ENCODE measurements at places on chromosomes 11 and 22. TPM values are rescaled to one million over a fixed set of nuclear protein-coding genes. Genes with fewer than 3 reads are reported as not detected.

- no peak for DNase-seq
Measured at GRCh38 chr11:62574363-62575071, 826 bp upstream of the EEF1G start.

The FGF4 gene
- total RNA-seq, result not detected

DNA sequence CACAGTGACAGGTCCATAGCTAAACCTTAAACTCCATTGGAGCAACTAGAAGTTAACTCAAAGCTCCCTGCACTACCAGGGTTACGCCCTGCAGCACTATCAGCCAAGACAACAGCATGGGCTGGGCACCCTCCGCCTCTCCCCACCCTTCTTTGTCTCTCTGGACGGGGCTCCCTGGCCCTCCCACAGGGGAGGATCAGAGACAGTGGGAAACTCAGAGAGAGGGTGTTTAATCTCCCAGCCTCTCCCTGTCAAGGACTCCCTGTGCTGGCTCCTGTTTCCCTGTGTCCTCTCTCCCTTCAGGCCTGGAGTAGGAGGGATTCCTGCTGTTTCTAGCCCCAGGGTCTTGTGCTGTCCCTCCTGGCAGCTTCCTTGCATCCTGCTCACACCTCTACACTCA, 56.9 kb upstream of the CSNK2A3 start:
- no peak for DNase-seq

GRCh38 chr11:47078751-47079521, 97.7 kb downstream of the ARFGAP2 start:
- DNase-seq, result no peak

GRCh38 chr11:12271826-12272366, 105.5 kb upstream of the PARVA start:
- DNase-seq, result no peak

DNA sequence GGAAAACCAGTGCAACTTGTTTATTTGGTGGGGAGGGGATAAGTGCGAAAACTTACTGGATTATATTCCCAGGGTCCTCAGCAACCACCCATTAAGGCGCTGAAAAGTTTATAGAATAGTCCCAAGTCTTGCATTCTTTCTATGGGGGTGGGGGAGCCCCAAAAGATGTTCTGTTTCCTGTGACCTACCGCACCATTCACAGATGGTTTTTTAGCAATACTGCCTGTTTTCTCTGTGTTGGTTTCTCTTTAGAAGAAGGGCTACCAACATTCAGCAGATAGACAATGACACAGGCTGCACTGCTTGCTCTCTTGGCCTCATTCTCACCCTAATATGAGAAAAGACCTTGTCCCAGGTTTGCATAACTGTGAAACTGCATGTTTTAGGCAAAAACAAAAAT, 86.5 kb downstream of the FAM76B start:
- no peak for DNase-seq

The JAML gene
- total RNA-seq, result not detected

- no peak for DNase-seq
Measured at GRCh38 chr11:28400331-28401100, 292.3 kb downstream of the METTL15 start.

DNA sequence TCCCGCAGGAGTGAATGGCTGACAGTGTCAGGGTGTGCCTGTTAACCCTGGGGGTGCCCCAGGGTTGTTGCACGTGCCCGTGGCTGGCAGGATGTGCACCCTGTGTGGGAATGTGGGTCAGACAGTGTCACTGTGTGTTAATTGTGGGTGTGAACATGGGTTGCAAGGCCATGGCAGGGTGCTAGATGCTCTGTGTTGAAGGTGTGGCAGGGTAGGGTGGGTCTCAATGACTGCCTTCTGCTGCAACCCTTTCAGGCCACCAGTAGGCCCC, 8.3 kb downstream of the RIN1 start:
- no peak for DNase-seq

- no peak for DNase-seq
Measured at GRCh38 chr11:68077617-68078582, 39.1 kb downstream of the TCIRG1 start.

- no peak for DNase-seq
Measured at GRCh38 chr22:49113758-49114157, 713.9 kb downstream of the BRD1 start.

DNA sequence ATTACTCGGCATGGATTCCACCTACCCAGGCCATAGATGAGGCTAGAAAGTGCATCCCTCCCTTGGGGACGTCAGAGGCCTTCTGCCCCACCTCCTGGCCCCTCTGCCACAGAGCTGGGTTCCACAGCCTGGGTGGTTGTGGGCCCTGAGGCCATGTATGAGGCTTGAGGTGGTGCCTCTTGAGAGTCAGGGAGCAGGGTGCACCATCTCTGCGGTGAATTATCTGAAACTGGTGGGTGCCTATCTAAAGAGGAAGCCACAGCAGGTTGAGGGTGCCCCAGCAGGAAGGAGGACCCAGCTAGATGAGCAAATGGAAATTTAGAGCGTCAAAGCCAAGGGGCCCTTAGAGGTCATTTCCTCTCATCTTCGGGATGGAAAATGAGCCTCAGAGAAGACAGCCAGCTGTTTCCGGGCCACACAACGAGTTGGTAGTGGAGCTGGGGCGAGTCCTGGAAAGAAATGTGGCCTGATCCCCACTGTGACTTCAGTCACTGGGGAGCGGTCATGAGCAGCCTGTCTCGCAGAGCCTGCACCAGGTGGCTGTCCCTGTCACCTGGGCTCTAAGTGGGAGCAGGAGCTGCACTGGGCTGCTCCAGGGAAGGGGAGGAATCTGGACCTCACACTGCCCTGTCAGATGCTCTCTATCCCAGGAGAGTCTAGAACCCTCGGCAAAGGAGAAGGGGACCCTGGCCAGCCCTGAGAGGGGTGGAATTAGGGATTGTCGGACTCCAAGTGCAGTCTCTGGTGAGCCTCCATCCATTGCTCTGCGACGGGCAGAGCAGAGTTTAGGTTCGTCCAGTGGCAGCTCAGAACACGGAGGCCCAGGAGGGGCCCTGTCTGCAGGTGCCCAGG, 7.3 kb downstream of the ADORA2A start:
- no peak for DNase-seq

The CALCA gene
- total RNA-seq, result not detected

DNA sequence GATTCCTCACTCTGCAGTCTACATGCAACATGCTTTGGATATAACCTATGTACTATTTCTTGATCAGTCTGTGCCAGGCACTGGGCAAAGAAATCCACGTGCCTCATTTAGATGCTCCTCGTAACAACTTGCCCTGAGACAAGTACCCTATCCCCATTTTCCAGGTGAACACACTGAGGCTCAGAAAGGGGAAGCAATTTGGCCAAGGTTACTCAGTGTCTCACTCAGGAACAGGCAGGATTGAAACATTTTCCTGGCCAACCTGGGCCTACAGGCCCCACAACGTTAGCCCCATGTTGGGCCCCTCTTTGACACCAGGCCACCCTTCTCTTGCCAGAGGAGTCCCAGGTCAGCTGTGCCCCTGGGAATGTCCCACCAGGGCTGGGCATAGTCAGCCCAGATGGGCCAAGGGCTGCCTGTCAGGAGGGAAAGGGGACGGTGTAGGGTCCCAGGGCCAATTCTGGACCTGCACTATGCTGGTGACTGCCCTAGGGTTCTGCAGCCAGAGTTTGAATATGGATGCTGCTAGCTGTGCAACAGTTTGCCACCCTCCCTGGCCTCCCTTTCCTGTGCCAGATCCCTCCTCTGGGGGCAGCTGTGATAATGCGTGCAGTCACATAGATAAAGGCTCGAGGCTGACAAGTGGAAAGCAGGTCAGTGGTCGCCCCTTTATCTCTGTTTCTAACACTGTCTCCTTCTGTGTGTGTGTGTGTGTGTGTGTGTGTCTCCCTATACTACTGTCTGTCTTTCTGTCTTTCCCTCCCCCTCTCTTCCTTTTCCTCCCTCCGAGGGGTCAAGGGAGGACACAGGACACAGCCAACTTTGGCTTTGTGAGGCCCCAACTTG, 10.4 kb upstream of the EMID1 start:
- no peak for DNase-seq

GRCh38 chr22:37331856-37332536, 49.7 kb downstream of the CYTH4 start:
- DNase-seq, result no peak

The MICAL2 gene
- 37.9 TPM for total RNA-seq

DNA sequence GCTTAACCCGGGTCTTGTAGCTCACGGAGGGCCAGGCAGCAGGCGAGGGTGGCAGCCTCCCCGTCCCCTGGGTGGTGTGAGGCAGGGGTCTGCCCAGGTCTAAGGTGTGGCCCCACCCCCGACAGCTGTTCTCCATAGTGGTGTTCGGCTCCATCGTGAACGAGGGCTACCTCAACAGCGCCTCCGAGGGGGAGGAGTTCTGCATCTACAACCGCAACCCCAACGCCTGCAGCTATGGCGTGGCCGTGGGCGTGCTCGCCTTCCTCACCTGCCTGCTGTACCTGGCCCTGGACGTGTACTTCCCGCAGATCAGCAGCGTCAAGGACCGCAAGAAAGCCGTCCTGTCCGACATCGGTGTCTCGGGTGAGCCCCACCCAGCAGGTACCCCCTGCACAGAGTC, 24.4 kb downstream of the SYNGR1 start:
- no peak for DNase-seq

GRCh38 chr11:126426820-126427749, 71.6 kb downstream of the ST3GAL4 start:
- DNase-seq, result peak; percentile 66

GRCh38 chr11:62707277-62707861, at the start of the genes BSCL2 and GNG3:
Gene BSCL2 (minus strand): TSS chr11:62707424. CDS start chr11:62707195, 229 bp downstream.
Gene GNG3 (plus strand): TSS chr11:62707676. CDS start chr11:62708296, 620 bp downstream.
- DNase-seq, result no peak

The OR4B1 gene
- total RNA-seq, result not detected

- DNase-seq, result no peak
Measured at GRCh38 chr11:95248666-95249467, 17.9 kb upstream of the SESN3 start.

DNA sequence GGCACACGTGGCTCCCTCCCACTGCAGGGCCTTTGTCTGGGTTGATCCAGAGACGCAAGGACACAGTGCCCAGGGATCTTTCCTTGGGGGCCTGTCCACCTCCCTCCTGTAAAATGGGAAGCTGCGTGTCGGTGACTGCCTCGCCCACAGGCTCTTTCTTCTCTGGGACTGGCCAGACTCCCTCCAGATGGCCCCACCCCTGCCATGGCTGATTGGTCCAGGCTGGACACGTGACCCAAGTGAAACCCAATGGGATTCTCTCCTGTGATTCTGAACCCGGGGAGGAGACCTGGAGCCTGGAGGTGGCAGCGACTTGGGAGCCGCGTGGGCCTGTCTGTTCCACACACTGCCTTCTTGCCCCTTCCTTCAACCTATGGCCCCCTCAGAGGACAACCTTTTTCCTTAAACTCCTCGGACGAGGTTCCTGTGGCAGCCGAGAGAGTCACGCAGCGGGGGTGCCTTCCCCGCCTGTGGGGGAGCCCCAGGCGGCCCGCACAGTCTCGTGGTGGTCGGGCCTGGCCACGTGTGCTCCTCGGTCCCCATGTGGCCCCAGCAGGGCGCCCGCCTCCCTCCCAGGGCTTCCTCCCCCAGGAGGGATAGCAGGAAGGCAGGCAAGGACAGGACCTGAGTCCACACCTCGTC, 12.4 kb upstream of the MPPED1 start:
- DNase-seq, result no peak

GRCh38 chr11:33476945-33477606, 219.9 kb downstream of the HIPK3 start:
- no peak for DNase-seq

DNA sequence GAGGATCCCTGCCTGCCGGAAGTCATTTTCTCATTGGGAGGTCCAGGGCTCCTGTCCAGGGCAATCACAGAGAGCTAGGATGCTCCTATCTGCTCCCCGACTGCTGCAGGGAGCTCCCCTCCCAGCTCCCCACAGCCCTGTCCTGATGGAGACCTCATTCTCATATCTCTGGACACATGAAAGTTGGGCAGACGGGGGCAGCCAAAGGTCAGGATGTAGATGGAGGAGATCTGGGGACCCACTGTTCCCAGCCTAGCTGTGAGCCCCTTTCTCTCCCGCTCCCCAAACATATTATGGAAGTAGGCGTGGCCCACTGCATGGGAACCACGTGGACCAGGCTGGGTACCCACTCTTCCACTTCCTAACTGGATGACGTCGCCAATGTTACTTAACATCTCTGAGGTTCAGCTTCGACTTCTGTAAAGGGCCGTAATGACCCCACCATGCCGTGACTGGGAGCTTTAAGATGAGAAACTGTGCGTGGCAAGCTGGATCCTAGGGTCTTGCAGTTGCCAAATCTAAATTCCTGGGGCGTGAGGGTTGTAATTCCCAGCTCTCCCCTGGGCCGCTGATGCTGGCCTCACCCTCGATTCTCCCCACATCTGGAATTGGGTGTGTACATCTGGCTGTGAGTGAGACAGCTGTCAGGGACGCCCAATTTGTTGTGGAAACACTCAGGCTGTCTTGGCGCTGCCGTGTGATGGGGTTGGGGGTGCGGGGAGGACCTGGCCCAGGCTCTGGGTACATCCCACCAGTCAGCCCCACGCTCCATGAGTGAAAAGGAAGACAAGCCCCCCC, 1.8 kb downstream of the CDC42EP2 start:
- peak; percentile 96 for DNase-seq

DNA sequence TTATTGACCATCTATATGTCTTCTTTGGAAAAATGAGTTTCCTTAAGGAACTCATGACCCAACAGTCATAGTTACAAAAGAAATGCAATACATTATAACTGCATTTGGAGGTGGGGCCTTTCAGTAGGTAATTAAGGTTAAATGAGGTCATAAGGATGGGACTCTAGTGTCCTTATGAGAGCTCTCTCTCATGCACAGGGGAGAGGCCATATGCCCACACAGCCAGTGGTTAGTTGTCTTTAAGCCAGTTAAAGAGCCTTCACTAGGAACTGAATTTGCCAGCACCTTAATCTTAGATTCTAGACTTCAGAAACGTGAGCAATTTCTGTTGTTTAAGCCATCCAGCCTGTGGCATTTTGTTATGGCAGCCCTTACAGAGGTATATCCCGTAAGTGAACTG, 27.3 kb downstream of the INTS4 start:
- DNase-seq, result no peak

The SAA1 gene
- not detected for total RNA-seq

DNA sequence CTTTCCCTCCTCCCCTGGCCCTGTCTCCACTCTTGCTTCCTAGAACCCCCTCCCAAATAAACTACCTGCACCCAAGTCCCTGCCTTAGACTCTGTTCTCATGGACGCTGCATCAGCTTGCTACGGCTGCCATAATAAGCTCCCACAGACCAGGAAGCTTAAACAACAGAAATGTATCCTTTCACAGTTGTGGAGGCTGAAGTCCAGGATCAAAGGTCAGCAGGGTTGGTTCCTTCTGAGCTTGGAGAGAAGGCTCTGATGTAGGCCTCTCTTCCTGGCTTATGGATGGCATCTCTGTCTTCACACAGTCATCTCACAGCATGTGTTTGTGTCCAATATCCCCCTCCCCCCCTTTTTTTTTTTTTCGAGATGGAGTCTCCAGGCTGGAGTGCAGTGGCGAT, 23.4 kb downstream of the CBX7 start:
- DNase-seq, result no peak

GRCh38 chr11:72842126-72842525, 27.9 kb downstream of the ATG16L2 start:
- DNase-seq, result no peak

All from MG63 (cell line).